ENCODE measurements at places on chromosomes 5 and 9.

- no peak for DNase-seq
These were observed at the start of gene TENT4A for GRCh38 chr5:6713274-6714225. TSS of gene TENT4A (plus strand) at chr5:6713432. CDS start at chr5:6713984, 552 bp downstream.

- DNase-seq: no peak
These were observed 26.4 kb upstream of the TMOD1 start for GRCh38 chr9:97475059-97475458.

DNA sequence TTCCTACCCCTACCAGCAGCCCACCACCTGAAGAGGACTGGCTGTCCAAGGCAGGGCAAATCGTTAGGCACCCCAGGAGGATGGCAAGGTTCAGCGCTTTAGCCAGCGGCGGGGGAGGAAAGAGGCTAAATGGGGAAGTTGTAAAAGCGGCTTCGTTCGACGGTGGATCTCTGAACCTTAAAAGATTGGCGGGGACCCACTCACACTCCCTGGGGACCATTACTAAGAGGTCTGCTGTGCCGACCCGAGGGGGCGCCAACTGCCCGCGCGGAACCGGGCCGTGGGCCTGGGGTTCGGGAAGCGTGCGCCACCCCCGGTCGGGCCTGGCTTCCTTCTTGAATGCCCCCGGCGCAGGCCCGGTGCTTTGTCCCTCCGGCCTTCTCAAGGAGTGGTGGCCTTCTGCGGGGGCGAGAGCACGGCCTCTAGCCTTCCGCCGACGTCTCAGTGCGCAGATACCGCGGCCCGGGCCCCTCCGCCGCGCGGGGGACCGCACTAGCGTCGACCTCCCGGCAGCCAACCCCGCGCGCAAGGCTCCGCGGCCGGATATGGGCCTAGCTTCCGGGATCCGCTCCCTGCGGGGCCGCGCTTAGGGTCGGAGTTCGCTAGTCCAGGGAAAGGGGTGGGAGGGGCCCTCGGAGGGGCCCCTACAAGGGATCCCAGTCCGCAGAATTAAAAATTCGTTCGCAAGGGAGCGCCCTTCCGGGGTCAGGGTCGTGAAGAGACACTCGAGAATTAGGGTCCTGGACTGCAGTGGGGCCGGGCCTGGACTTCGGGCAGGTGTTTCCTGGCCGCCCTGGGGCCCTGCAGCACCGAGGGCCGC lies 10.5 kb downstream of the NR2F1-AS1 start:
- DNase-seq: no peak

- no peak for DNase-seq
These were observed 10.6 kb downstream of the CDH12 start for GRCh38 chr5:22842574-22842973.

GRCh38 chr5:170166101-170166500 lies 60.4 kb downstream of the FOXI1 start:
- DNase-seq: peak; percentile 31

GRCh38 chr5:34709861-34710673 lies 53.9 kb downstream of the RAI14 start:
- no peak for DNase-seq

DNA sequence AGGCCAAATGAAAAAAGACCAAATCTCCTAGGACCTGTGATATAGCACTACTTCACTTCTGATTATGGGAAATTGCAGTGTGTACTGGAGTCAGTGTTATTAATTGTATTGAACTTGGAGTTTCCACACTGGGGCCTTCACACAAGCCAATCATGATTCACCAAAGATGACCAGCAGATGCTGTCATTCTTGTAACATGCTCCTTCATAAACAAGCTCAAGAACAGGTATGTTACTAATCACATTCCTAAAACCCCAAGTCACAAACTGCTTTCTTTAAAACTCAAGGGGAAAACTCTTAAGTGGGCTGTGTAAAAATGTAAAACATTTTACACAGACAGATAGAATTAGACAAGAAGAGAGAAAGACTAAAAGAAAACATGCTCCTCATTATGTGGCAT lies 5.6 kb downstream of the KLHL3 start:
- no peak for DNase-seq

GRCh38 chr5:660491-661030 lies 32.6 kb downstream of the TPPP start:
- DNase-seq: no peak

- no peak for DNase-seq
These were observed 896 bp downstream of the CMBL start for GRCh38 chr5:10306806-10307205.

DNA sequence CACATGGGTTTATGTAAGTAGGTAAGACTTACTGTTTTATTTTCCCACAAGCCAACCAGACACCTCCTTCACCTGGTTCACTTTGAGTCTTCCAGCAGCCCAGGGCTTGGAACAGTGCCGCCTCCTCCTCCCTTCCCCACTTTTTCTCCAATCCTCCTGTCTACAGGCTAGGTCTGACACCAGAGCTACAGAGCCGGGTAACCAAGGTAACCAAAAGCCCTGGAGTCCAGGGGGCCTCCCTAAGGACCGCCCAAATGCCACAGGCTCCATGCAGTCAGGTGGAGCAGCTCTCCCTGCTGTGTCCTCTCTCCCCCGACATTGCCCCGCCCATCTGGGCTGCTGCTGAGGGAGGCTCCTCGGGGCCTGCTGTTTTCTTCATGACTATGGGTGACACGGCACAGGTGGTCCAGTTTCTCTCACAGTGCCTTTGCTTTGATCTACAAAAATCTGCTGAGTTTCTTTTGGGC lies 138.0 kb upstream of the EFNA5 start:
- no peak for DNase-seq

GRCh38 chr9:124908098-124908497 lies 32.8 kb downstream of the GOLGA1 start:
- DNase-seq: no peak

DNA sequence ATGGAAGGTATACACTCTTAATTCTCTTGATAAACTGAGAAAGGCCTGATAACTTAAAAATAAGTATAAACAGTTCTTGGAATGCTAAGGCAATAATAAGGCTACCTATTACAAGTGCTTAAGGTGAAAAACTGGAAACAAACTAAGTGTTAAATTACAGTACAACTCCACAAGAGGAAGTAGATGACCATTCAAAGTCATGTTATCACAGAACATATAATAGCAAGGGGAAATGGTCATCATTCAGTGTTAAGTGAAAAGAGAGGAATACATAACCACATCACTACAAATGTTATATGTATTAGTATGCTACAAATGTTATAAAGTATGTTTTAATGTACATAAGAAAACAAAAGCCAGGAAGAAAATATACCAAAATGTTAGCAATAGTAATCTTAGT lies 135.9 kb downstream of the CCDC192 start:
- DNase-seq: no peak

GRCh38 chr5:35338157-35338453 lies 107.8 kb upstream of the PRLR start:
- no peak for DNase-seq

DNA sequence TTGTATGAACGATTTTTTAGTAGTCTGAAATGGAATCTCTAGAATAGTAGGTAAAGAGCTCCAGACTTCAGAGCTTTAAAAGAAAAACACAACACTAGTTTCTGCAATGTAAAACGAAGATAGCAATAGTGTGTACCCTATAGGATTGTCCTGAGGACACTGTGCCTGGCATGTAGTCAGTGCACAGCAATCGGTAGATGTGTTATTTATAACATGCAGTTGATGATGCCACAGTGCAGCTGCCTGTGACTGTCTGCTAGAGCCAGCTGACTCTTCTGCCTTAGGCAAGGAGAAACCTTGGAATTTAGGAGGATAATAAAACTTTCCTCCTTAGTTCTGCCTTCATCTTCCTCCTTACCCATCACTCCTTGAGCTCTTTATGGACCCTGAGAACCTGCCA lies 27.7 kb upstream of the TMOD1 start:
- DNase-seq: no peak

DNA sequence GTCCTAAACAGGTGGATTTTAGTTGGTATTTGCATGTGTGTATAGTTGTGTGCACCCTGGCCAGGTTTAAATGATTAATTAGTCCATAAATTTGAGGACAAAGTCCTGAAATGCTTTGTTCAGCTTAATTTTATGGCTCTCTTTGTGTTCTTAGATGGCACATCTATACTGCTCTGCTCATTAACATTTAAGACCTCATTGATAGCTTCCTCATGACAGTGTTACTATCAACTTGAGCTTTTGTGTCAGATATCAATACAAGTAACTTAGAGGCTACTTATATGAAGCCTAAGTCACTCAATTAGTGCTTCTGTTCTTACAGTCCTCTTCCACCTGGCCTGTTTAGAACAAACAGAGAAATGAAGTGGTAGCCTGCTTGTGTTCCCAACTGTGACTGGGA lies 240.9 kb downstream of the TRPM3 start:
- no peak for DNase-seq

GRCh38 chr5:165569551-165569950 lies 2064.1 kb downstream of the MAT2B start:
- no peak for DNase-seq

DNA sequence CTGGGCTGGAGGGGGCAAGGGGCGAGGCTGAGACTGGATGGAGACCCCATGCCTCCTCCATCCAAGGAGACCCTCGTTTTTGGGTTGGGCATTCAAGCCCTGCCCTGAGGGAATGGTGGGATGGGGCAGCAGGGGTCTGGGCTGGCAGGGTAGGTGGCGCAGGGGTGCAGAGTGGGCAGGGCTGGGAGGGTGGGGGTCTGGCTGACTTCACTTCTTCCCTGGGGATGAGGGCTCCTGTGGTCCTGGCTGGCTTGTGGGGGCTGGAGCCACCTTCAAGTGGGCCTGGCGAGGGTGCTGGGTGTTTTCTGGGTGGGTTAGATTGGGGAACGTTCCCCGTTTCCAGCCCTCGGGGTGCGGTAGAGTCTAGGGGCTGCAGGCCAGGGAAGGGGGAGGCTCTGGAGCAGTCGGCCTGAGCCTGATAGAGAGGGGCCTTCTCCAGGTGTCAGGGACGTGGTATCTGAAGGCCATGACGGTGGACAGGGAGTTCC lies 412 bp downstream of the LCN1 start:
- no peak for DNase-seq

DNA sequence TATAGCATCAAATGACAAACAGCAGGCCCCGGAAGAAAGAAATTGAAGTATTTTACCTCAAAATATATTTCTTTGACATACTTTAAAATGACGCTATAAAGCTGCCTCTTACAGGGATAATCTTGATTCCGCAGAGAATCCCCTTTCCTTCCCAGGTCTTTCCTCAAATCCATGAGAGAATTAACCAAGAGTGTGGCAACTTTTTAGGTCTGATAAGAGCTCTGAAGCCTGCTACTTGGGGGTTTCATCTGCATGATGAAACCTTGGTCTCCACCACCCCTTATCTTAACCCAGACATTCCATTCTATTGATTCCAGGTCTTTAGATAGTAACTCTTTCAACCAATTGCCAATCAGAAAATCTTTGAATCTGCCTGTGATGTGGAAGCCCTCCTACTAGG lies 173.8 kb downstream of the CEMIP2 start:
- no peak for DNase-seq

GRCh38 chr5:5309645-5310044 lies 112.8 kb upstream of the ICE1 start:
- peak; percentile 60 for DNase-seq

- peak; percentile 89 for DNase-seq
These were observed 19.2 kb upstream of the CD180 start for GRCh38 chr5:67215519-67216471.

DNA sequence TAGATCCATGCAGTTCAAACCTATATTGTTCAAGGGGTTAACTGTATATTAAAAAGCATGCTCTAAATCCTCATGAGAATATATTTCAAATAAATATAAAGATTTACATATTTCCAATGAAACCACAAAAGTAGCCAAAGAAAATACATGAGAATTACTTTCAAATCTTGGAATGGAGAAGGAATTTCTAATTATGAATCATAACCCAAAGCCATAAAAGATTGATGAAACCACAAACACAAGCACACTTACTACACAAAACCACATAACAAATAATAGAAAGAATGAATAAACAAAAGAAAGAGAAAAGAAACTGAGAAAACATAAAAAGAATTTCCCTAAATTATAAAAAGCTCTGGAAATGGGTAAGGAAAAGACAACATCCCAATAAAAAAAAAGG lies 16.0 kb downstream of the ERP44 start:
- no peak for DNase-seq

GRCh38 chr5:143200781-143201398 lies 202.6 kb downstream of the NR3C1 start:
- no peak for DNase-seq

DNA sequence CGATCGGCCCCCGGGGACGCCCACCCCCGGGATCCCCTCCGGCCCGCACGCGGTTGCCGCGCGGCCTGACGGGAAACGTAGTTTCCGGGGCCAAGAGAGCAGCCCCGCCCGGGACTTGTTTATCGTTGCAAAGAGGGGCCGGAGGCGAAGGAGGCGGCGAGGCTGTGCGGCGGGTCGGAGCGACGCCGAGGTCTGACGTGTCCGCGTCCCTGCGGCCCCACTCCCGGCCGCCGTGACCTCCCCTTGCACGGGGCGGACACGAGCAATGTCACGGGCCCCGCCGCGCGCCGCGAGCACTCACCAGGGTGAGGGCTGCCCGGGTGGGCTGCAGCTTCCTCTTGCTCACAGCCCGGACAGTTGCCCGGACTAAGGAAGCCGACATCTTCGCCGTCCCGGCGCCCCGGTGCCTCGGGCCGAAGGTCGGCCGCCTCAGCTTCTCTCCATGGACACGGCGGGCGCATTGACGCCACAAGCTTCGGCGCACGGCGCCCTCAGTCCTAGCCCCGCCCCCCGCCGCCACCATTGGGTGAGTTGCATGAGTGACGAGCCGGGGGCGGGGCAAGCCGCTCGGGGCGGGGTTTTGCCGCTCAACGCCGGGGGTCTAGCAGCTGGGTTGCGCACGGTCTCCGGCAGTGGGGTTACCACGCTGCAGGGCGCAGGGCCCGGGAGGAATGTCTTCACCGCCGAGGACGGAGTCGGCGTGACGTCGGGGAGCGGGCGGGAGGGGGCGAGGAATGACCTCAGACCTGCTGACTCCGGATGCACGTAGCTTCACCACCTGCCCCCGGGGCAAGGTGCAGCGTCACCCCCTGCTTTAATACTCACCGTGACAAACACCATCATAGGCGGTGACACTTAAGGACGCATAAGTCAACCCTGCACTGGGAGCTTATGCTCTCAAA lies at the start of gene ISCA1:
Gene ISCA1 (minus strand): TSS at position 462 of the 902 bp plus-strand sequence. CDS start 80 bp downstream, at position 382.
- peak; percentile 98 for DNase-seq

GRCh38 chr5:13249854-13250253 lies 694.6 kb downstream of the DNAH5 start:
- DNase-seq: no peak
